NCI-H146 (cell line): ENCODE measurements at places on chromosomes 4 and X.
A peak's percentile ranks its signal among the peaks of the same experiment; 100 is the strongest.

- DNase-seq, result no peak
These were observed 1342.3 kb upstream of the AGA start for GRCh38 chr4:178784491-178784890.

DNA sequence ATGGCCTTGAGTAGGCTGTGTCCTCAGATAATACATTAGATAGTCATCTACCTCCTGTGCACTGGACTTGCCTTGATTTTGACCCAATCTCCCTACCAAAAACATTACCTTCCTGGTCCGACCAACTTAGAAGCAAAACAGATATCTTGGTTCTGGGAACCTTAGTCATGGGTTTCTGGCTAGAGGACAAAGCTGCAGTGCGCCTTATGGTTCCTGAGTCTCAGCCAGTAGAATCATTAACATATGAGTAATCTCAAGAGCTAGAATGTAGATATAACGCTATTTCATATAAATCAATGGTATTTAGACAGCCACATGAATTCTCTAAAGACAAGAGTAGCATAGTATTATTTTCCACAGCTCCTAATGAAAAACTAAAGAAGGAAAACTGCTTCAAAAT, 83.1 kb downstream of the GRIA3 start:
- DNase-seq, result no peak

GRCh38 chr4:165461159-165461821, 82.5 kb downstream of the CPE start:
- no peak for DNase-seq

DNA sequence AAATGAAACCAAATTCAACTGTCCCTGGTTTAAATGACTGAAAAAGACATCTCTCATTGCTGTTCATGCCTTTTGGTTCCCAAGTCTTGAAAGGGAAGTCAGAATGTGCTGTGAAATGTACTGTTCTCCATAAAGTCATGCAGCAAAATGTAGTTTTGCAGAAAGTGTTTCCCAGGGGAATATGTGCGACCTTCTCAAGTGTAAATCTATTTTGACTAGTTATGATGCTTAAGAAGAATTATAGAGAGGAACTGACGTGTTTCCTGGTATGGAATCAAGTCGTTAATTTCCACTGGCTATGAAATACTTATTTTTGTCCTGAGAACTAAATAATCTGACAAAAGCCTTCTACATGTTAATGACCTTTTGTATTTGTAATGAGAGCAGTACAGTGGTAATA, 223.1 kb downstream of the CLCN4 start:
- no peak for DNase-seq

- no peak for DNase-seq
These were observed 1027.6 kb upstream of the PRKX start for GRCh38 chrX:4741024-4741423.

DNA sequence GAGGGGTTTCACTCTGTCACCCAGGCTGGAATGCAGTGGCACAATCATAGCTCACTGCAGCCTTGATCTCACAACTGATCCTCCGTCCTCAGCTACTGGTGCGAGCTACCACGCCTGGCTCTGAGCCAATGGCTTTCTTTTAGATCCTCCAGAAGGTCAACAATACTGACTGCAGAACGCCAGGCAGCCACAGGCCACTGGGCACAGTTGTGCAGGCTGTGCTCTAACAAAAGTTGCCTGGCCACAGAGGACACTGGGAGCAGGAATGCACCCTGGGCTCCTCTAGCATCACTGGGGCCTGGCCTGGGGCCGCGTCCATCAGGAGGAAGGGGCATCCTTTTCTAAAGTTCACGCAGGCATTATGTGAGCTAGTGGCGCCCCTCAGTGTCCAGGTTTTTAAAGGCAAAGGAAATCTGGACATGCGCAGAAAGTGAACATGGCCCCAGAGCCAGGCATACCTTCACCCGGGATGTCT, 14.9 kb upstream of the PORCN start:
- peak; percentile 51 for DNase-seq

DNA sequence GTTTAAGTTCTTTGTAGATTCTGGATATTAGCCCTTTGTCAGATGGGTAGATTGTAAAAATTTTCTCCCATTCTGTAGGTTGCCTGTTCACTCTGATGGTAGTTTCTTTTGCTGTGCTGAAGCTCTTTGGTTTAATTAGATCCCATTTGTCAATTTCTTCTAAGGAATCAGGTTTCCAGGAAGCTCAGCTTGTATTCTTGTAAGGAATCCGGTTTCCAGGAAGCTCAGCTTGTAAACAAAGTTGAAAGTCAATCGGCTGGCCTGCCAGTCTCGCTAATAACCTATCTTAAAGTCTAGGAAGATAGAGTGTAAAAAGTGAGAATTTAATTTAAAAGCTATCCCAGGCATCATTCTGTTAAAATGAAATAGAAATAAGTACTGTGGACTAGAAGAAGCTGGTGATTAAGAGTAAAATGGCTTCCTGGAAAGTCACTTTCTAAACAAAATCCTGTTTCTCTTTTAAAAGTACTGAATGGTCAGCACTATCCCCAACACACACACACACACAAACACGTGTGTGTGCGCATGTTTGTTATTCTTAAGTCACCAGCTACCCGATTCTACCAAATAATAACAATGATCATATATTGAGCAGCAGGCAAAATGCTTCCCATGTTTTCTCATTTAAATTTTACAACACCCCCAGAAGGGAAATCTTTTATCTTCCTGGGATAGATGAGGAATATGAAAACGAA, 171.7 kb downstream of the PAPSS1 start:
- DNase-seq, result no peak

DNA sequence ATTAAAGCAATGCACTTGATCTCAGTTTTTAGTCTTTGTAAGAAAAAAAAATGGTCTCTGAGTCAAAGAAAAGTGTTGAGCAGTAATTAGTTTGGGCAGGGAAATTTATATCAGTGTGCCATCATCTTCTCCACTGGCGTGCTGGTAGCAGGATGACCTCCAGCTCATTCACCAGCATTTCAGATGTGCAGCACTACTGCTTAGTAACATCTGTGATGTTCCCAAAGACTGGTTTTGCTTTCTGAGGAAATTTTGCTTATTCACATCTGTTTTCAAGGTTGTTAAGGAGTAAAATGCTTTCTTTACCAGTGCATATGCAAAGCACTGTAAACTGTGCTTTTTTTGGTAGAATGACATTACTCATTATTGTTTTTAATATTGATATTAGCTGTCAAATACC, 540.4 kb downstream of the TRAM1L1 start:
- DNase-seq, result no peak

DNA sequence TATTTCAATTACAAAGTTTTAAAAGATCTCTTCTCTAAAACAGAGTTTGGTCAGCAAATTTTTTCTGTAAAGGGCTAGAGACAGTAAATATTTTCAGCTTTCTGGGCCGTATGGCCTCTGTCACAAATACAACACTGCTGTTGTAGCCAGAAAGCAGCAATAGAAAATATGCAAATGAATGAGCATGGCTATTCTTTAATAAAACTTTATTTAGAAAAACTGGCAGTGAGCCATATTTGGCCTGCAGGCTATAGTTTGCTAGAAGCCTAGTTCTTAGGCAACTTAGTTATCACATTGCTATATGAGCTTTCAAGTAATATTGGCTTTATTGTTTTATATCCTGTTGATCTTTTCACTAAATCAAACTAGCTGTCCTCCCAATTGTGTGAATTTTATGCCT, 26.5 kb upstream of the XK start:
- DNase-seq, result no peak
